ENCODE measurements at places on chromosomes 3 and 15. TPM values are rescaled to one million over a fixed set of nuclear protein-coding genes. Genes with fewer than 3 reads are reported as not detected.

DNA sequence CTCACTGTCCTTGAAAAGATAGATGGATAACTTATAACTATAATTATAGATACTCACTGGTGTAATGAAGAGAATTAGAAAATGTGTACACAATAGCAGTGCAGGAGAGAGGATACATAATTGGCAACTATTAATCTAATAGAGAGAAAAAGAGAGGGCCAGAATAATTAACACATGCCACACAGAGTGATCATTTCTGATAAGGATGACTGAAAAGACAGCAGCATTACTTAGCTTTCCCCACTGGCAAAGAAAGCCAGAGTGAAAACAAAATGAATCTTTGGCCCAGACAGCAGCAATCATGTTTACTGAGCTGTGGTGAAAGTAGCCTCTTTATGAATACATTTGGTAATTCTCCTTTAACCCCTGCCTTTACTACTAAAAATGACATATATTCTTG is 493.3 kb upstream of the ROBO1 start:
- DNase-seq: no peak

GRCh38 chr3:3353153-3353552 is 173.7 kb upstream of the CRBN start:
- no peak for DNase-seq

Gene CNTN3
- 0.29 TPM for total RNA-seq

Gene SCAANT1
- not detected for total RNA-seq

DNA sequence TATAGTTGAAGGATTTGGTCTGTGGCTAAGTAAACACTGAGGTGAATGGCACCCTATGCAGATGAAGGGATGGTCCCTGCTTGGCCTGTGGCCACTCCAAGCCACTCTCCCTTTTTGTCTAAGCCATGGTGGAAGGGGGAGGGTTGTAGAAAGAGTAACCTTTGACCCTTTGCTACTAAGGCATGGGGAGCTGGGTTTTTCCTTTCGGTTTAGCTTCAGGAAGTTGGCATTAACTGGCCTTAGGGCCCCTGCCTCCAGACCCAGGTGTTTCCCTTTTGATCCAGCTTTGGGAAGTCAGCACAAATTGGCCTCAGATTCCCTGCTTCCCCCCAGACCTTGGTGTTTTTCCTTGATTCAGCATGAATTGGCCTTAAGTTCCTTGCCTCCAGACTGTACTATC is 49.5 kb downstream of the EFCAB12 start:
- no peak for DNase-seq
